Cortex of kidney (tissue), 1 donor: ENCODE measurements at places on chromosomes 11 and 22.

- no peak for DNase-seq
Measured at GRCh38 chr11:57543593-57543992, 6.2 kb downstream of the SMTNL1 start.

DNA sequence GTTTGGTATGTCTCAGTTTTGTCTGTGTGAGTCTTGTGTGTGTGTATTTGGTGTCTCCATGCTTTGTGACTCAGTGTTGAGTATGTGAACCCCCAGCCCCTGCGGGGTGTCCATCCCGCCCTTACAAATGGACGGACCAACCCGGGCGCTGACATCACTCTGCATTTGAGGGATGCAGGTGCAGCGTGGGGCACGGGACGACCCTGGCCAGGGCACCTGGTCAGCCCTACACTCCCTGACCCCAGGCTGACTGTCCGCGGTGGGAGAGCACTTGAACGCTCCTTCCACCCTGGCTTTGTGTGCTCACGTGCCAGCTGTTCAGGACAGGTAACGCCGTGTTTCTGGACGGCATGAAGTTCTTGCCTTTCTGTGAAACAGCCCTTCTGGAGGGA lies 369.0 kb downstream of the BRD1 start:
- no peak for DNase-seq

DNA sequence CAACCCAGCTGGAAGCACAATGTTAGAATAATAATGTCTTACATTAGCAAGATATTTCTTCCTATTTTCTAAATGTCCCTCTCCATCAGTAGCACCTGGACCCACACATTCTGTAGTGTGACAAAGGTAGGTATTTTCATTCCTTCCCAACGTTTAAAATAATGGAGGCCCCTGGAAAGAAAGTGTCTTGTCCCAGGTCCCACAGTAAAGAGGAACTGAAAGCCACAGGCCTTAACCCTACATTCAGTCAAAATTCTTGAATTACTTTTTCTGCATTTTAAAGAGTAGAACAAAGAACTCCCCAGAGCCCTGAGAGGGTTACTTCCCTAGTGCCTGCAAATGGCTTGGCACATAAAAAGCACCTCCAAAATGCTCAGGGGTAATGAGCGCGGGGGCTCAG lies 26.3 kb downstream of the OPCML start:
- DNase-seq, result no peak

DNA sequence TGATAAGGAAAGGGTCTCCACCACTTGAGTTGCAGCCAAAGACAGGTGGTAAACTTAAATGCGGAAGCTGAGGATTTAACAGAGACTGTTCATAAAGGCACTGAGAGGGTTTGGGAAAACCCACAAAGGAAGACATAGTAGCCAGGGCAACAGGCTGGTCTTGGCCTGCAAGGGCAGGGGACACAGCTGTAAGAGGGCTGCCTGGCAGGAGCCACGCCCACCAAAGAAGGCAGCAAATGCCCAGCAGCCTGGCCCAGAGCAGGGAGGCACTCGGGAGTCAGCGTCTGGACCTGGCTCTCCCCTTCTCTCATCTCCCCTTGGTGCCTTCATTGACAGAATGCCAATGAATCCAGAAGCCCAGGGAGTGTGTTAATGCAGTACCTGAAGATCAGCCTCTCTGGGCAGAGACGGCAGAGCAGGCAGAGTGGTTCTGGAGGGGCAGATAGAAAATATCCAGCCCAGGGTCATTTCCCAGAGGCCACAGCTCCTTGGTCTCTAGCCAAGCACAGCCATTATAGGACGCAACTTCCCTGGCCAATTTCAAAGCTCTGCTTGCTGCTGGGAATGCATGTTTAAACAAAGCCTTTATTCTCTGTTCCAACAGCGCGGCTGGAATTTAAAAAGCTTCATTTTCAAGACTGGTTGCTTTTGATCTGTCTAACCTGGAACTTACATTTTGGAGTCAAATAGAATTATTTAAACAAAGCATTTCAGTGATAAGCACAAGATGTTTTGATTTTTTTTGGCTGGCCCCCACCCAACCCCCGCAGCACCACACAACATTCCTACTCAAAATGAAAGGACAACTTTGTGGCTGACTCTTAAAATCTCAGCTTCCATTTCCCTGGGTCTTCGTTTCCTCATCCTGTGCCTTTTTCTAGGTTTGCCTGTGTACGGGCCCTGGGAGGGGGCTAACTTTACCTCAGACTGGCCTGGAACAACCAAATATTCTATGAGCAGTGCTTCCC lies 125.6 kb upstream of the LMO1 start:
- no peak for DNase-seq

DNA sequence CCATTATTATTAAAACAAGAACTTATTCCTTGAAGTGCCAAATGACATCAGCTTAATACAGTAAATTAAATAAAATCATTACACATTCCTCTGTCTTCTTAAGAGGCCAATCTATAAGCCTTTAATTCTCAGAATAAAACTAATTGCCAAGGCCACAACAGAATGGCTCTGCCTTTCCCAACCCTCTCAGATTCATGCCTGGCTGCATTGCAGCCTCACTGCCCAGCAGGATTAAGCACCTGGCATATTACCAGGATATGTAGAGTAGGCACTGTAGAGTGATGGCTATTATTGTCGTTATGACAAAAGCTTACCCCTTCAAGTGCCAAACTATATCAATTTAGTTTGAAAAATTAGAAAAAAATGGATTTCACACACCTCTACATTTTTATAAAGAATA lies 9.4 kb upstream of the CALCA start:
- DNase-seq, result no peak

GRCh38 chr11:31139479-31139878 lies 230.1 kb downstream of the DCDC1 start:
- DNase-seq, result no peak

DNA sequence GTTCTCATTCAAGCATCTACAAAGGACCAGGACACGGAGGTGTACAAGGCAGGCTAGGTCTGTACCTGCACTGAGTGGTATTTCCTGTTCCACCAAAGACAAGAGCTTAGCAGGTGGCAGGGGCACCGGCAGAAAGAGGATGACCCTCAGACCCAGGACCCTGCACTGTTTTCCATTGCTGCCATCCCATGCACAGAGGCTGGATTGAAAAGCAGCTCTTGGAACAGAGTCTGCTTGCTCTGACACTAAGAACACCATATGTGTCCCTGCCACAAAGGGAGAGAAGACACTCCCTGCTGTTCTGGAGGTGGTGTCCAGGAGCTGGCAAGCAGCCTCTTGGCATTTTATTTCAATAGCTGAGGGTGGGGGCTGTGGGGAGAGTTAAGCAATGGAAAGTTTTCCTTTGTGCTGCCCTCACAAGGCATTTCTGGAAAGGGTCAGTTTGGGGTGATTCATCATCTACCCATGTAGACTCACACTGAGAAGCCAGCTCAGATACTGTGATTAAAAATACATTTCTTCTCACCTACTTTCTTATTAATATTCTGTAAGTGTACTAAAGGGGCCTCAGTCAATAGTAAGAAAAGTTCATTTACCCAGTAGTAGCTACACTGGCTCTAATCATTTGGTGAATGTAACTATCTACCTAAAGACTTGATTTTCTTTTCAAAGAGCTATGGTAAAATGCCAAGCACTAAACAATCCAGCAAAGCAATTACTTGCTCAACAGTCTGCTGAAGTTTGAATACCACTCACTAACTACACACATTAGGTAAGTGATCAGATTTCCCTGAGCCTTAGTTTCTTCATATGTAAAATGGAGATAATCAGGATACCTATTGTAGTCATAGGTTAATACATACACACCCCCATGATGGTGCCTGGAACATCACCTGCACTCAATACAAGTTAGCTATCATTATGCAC lies 55.2 kb downstream of the SLC1A2 start:
- no peak for DNase-seq

- DNase-seq, result no peak
Measured at GRCh38 chr11:69280451-69280850, 13.5 kb upstream of the MYEOV start.

- no peak for DNase-seq
Measured at GRCh38 chr22:26573026-26573662, 16.8 kb downstream of the TPST2 start.

GRCh38 chr11:5643585-5643984 lies 18.8 kb downstream of the TRIM34 start:
- DNase-seq, result no peak

DNA sequence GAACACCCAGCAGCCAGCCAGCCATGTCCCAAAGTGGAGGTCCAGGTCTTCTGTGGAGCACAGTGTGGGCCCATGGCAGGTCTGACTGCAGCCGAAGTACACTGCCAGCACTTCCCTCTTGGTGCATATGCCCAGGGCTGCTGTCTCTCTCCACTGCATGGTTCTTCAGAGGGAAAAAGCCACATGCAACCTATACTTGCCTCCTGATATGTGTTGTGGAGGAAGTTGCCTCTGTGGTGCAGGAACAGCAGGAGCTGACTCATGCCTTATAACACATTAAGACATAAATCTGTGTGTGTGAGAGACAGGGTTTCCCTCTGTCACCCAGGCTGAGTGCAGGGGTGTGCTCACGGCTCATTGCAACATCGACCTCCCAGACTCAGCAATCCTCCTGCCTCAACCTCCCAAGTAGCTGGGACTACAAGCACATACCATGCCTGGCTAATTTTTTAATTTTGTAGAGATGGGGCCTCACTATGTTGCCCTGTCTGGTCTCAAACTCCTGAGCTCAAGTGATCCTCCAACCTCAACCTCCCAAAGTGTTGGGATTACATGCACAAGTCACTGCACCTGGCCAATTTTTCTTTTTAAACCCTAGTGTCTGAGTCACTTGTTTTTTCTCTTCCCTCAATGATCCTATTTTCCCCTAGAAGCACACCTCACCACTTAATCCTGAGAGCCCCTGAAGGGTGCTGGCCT lies 98.8 kb downstream of the MPPED2 start:
- no peak for DNase-seq

GRCh38 chr11:73174495-73174791 lies 32.3 kb upstream of the FCHSD2 start:
- no peak for DNase-seq

GRCh38 chr11:79942646-79943045 lies 501.8 kb upstream of the TENM4 start:
- DNase-seq, result no peak

- DNase-seq, result no peak
Measured at GRCh38 chr11:72454791-72455190, 20.5 kb upstream of the CLPB start.

DNA sequence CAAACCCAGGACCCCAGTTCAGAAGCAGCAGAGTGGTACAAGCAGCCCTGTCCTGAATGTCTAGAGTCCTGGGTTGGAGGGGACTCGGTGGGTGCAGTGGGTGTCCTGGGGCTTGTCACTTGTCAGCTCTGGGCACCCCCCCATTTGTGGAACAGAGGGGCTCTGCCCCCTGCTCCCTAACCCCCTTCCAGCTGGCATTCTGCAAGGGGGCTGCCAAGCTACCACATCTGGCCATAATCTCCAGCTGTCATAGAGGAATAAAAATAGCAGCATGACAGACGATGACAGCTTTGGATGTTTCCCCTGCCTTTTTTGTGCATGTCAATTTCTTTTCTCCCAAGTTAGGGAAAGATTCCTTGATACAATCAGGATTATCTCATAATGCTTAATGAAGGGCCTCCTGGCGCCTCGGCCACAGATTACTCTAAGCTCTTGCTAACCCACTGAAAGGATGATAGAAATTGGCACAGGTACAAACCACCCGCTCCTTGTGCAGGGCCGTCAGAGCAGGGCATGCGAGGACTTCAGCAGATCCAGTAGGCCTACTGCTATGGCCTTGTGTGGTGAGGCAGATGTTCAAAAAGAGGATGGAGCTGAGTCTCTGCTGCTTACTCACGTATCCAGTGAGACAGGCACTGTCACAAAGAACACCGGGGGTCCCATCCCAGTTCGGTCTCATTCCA lies 83.0 kb downstream of the ISX start:
- DNase-seq, result no peak

DNA sequence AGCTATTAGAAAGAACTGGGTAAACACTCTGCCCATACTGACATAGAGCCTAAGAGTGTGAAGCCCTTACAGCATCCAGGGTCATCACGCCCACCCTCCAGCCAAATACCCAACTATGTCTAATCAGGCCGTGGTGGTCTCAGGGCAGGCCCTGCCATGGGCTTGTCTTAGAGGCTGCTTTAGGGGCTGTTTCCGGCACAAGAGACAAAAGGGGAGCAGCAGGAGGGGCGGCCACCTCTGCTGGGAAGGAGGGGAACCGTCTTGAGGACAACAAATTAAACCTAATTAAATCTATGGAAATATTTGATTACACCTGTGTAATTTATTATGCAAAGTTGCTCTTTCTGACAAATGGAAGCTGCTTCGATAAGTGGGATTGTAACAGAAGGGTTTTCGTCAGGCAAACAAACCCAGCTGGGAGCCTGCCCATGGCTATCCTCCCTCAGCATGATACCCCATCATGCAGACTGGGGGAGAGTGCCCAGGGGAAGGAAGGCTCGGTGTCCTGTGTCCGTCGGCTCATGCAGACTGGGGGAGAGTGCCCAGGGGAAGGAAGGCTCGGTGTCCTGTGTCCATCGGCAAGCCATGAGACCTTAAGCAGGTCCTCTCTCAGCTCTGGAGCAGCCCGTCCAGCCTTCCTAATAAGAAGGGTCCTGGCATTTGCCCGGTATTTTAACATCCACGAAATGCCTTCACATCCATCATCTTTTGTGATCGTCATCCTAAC lies 163.6 kb upstream of the B3GAT1 start:
- DNase-seq, result no peak

DNA sequence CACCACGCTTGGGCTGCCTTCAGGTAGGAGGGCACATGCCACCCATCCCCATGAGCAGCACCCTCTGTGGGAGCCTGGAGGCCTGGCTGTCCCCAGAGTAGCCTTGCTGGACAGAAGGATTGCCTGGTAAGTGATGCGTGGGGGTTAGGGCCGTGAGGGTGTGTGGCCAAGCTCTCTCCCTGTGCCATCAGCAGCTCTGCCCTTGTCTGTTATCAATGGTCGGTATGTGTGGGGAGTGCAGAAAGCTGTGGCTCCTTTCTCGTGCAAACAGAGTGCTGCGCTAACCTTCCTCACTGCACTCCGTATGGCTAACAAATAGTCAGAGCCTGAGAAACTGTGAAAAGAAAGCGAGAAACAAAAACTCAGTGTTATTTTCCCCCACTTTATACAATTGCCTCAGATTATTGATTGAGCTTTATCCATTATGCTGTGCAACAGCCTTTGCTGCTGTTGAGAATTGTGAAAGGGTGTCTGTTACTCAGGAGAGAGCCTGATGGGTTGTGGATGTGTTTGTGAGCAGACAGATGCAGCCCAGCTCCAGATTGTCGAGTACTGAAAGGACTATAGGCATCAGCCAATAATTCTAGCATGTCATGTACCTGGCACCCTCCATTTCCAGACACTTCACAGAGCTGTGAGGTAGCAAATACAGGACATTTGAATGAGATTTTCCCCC lies 432.2 kb downstream of the NTM start:
- DNase-seq, result no peak

DNA sequence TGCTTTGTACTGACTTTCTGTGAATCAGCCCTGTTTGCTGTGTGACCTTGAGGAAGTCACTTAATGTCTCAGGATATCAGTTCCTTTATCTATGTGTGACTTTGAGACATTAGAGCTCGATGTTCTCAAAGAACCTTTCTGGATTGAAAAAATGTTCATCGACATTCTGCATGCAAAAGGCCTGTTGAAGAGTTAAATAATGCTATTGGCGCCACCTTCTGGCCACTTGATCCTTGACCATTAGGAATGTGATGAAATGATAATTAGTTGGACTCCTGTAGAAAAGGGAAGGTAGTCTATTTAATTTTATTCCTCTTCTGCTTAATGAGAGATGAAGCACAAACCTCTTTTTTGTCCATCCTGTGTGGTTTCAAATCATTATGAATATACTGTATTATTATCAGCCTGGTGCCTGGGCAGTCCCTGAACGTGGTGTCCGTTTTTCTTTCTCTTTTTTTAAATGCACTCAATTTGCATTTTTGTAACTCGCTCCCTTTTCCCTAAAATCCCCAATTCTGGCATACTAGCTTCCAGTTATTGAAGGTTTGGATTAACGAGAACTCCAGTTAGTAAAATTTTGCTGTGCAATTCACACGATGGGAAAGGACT lies 20.7 kb downstream of the ELF5 start:
- DNase-seq, result no peak
